ENCODE measurements at places on chromosomes 6 and 20. TPM values are rescaled to one million over a fixed set of nuclear protein-coding genes. Genes with fewer than 3 reads are reported as not detected.

Gene HLA-DQA1
- total RNA-seq, result 13.5 TPM

DNA sequence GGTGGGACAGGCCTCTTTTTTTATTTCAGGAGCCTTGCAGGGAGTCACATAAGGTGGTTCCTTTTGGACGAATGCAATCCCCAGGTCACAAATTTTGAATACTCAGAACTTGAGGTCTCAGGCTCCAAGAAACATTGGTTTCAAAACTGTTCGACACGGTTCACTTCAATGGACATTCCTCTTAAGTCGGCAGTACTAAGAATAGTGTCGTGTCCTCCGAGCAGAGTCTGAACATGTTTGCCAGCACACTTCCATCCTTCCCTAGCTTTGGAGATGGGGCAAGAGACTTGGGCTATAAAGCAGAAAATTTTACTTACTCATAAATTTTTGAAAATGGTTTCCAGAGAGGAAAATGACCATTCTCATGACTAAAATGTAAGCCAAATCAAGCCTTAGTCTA, 265.4 kb downstream of the THBS2 start:
- no peak for DNase-seq

- DNase-seq, result no peak
Observed at GRCh38 chr6:84411060-84411629, 183.7 kb upstream of the CEP162 start.

- DNase-seq, result no peak
Observed at GRCh38 chr20:1568163-1568490, 10.6 kb upstream of the SIRPD start.

DNA sequence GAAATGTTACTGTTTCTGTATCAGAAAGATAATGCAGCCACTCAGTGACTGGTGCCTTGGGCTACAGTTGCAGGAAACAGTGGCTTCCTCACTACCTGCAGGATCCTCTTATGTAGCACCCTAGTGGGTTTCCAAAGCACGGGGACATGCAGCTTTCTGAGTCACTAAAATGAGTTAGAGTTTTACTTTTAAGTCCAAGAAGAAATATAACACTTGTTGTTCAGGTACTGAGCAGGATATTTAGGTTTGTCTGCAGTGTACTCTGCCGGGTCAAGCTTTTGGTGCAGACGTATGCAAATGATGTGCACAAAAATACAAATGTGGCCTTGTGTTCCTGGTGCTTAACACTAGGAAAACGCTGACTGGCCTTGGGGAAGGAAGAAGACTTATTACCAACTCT, 22.0 kb downstream of the ACSS1 start:
- no peak for DNase-seq

DNA sequence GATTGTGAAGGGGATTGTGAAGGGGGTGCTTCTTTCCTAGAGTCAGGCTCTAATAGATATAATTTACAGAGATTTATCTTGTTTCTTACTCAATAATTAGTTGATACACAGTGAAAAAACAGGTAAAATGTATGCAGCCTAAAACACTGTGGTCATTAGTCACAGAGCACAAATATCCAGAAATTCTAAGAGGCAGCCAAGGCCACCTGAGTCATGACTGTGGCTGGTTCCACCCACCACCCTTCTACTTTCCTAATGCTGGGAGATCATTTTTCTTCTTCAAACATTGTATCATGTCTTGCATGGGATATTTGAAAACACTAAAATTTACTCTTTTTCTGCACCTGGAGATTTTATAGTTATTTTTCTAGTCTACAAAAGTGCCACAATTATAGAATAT, 181.6 kb downstream of the OTOR start:
- DNase-seq, result no peak

GRCh38 chr6:159466926-159467325, 226.1 kb downstream of the SOD2 start:
- DNase-seq, result no peak

DNA sequence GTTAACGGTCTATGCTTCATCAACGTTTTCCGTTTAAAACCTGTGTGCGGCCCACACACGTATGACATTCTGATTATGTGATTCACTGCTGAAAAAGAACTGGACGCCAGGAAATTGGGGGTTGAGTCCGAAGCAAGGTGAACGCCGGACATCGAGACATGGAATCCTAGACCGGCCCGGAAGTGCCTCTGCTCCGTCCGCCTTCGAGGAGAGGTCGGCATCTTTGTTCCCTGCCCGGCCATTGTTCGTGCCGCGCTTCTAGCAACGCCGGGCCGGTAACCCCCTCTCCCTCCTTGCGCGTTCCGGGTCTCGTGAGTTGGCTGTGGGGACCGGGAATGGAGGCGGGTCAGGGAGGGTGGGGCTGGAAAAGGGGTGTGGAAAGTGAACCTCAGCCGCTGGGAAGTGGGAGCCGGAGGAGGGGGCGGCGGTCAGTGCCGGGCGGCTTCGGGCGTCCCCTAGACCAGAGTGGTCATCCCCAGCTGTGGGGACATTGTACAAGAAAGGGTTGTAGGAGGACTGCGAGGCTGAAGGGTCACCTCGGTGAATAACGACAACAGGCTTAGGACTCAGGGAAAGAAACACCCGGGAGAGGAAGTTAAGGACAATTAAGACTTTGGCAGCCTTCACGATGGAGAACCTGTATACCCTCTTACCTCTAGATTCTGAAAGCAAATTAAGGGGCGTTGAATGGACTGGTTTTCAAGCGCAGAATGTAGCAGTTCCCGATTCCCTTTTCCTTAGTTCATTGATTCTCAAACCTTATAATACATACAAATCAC, at the start of gene ZSCAN9:
Gene ZSCAN9, plus strand, starts transcription at position 220 of the 779 bp plus-strand sequence. CDS start 1,810 bp downstream, outside the sequence.
- peak; percentile 79 for DNase-seq

DNA sequence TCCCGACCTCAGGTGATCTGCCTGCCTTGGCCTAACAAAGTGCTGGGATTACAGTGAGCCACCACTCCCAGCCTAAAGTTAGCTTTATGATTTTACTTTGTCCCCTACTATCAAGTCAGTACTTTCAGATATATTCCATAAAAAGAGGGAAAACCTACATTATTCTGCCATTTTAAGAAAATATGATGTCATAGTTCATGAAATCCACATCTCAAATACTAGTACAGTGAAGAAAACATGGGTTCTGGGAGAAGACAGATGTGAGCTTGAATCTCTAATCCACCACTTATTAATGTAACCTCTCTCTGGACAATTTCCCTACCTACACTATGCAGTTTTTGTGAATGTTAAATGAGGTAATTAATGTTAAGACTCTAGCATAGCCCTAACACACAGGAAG, 74.5 kb downstream of the PDE10A start:
- no peak for DNase-seq

DNA sequence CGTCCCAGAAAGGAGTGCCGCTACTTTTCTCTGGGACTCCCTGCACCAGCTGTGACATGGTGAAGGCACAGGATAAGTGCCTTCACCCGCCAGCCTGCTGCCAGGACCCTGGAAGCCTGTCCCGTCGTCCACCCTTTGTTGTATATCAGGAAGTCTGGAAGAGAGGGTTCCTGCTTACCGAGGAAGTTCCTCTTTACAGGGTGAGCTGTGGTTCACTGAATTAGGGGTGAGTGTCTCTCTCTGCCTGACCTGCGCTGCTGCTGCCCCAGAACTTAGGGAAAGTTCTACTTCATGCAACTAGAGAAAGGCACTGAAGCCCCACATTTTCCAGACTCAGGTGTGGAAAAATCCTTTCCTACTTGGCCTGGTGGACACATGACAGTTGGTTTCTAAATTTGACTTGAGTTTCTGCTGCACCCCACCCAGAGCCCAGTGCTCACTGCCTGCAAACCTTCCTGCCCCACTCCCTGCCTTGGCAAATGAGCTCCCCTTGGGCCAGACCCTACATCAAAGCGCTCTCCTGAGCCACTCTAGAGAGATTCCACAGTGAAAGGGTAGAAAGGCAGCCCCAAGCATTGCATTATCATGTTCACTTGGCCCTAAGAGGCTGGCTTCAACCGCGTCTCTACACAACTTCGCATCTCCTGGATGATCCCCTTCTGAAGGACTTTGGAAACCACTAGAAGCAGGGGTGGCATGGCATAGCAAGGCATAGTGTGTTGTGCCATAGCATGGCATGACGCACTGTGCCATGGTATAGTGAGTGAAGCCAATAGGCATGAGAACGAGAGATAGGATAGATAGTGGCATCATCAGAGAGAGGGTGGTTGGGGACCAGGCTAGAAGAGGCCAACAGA, 215.8 kb upstream of the CDYL start:
- no peak for DNase-seq

- DNase-seq, result no peak
Observed at GRCh38 chr6:46914279-46914810, 7.4 kb downstream of the ADGRF5 start.
